Cardiac septum (tissue), 1 donor: ENCODE measurements at places on chromosomes 2 and 18. TPM values are rescaled to one million over a fixed set of nuclear protein-coding genes. Genes with fewer than 3 reads are reported as not detected.

- no peak for DNase-seq
These were observed 154.7 kb upstream of the RMP24 start for GRCh38 chr18:35817604-35818352.

GRCh38 chr2:53220969-53221368 is 546.6 kb upstream of the CHAC2 start:
- DNase-seq, result no peak

GRCh38 chr2:108934583-108935245 is 54.3 kb downstream of the EDAR start:
- DNase-seq, result no peak

- no peak for DNase-seq
These were observed 90.6 kb upstream of the MBOAT2 start for GRCh38 chr2:9094117-9094516.

The SOWAHC gene
- 2.4 TPM for total RNA-seq

The TRIM54 gene
- 218 TPM for total RNA-seq

The FOXD4L1 gene
- not detected for total RNA-seq

- no peak for DNase-seq
These were observed 170.1 kb downstream of the FHOD3 start for GRCh38 chr18:36467614-36468013.

DNA sequence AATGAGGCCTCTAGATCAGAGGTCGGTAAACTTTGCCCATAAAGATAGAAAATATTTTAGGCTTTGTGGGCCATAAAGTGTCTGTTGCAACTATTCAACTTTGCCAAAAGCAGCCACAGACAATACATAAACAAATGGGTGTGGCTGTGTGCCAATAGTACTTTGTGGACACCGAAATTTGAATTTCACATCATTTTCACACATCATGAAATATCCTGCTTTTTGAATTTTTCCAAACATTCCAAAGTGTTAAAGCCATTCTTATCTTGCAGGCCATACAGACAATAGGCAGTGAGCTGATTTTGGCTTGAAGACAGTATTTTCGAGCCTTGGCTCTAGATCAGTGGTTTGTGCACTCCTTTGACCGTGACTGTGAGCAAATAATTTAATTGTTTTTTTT is 51.1 kb upstream of the EPC2 start:
- no peak for DNase-seq

- DNase-seq, result no peak
These were observed 119.2 kb upstream of the CCDC195 start for GRCh38 chr2:224835405-224835804.

The LIMS4 gene
- total RNA-seq, result 4.5 TPM

GRCh38 chr2:42835577-42836371 is 43.4 kb upstream of the HAAO start:
- DNase-seq, result peak; percentile 73

GRCh38 chr2:222859786-222860612 is 837 bp upstream of the ACSL3 start:
- DNase-seq, result peak; percentile 77

The NYAP2 gene
- 0.05 TPM for total RNA-seq

The SPDYA gene
- 0.92 TPM for total RNA-seq

DNA sequence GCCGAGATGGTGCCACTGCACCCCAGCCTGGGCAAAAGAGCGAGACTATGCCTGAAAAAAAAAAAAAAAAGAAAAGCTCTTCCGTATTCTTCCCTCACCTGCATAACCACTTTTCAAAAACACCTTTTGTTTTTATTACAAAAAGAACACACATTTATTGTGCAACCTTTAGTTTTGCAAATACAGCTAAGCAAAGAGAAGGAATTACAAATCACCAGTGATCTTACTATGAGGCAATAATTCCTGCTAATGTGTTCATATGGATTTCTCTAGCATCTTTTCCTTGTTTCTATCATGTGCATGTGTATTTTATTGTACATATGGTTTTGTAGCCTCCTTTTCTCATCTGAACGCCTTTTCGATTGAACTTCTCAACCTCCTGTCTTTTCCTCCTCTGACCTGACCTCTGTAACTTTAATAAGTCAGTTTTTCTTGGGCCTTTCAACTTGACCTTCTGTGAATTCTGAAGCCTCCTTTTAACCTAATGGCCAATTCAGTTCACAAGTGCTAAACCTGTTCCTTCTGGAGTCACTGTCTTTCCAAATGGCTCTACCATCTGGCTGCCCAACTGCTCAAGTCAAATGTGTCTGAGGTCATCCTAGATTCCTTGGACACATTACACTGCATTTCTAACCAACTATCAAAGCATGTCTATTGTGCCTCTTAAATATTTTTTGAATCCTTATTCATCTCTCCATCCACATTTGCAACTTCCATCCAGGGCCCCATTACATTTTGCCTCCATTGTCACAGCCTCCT is 59.1 kb upstream of the DAPL1 start:
- no peak for DNase-seq

The ALPG gene
- total RNA-seq, result not detected

DNA sequence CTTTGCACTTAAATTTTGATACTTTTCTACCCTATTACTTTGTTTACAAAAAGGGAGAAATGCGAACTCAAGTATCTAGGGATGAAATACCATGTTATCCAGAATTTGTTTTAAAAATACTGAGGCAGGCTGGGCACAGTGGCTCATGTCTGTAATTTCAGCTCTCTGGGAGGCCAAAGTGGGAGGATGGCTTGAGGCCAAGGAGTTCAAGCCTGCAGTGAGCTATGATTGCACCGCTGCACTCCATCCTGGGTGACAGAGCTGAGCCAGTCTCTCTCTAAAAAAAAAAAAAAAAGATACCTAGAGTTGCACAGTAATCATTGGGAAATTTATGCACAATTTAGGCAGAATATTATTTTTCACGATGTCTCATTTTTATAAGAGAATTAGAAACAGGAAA is 12.4 kb upstream of the VAPA start:
- DNase-seq, result no peak

DNA sequence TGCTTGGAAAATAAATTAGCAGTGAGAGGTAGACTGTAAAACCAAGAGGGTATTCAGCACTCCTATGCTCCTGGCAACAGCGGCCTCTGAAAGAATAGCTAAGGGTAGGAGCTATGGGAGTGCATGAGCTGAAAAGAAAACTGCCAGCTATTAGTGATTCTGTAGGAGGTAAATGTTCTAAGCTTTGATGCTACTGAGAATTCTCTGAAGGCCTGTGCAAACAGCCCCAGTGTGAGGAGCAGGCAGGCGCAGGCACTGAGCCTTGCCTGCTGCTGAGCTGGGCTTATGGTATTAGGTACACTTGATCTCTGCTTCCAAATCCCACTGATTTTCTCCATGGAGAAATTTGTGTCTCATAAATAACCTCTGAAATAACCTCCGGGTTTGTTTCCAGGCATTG is 86.7 kb downstream of the NYAP2 start:
- DNase-seq, result no peak

DNA sequence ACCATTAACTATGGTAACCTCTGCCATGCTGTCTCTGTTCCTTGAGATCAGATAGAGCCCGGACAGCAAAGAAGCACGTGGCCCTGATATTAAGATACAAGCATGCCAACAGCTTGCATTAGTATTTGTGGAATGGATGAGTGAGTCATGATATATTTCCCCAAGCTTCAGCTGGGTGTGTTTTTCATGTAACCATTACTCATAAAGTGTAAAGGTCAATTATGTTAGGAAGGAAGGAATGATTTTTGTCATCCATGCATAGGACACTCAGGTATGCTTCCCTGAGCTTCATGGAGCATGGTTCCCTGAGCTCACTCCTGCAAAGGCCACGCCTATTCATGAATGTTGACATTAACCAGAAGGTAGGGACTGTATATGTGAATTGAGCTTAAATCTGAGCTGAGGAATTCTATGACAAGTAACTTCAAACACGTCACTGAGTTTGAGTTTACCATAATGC is 74.6 kb downstream of the ARL4C start:
- DNase-seq, result no peak

The SH3RF3 gene
- total RNA-seq, result 11.2 TPM

DNA sequence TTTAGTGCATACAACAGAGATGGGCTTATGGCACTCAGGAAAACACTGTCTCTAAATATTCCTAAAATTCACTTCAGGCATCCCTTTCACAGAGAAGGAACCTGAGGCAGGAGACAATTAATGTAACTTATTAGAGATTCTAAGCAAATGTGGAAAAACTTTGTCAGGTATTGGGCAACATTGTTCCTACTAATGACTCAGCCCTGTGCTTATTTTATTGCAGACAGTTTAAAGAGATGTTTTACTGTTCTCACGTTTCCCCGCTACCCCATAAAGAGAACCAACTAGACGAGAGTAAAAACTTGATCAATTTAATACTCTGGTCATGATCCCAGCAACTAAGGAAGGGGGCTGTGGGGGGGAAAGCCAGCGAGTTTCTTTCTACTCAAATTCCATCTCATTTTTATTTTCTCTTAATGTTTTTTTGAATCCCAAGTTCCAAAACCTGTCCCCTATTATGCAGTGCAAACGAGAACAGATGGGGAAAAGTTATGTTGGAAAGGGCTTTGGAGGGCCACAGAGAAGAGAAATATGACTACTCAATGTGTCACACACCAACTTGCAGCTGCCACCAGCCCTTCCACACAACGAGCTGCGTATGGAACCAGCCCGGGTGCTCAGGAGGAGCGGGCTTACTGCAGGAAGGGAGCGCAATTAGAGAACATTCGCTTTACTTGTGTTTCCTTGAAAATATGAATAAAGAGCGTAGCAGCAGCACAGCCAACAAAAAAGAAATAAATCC is 18.7 kb upstream of the ACVR1 start:
- no peak for DNase-seq

- DNase-seq, result no peak
These were observed 11.0 kb upstream of the CDC42EP3 start for GRCh38 chr2:37682473-37682872.

GRCh38 chr2:122340246-122340645 is 584.8 kb downstream of the TSN start:
- DNase-seq, result no peak

The ERBB4 gene
- total RNA-seq, result 13.8 TPM

DNA sequence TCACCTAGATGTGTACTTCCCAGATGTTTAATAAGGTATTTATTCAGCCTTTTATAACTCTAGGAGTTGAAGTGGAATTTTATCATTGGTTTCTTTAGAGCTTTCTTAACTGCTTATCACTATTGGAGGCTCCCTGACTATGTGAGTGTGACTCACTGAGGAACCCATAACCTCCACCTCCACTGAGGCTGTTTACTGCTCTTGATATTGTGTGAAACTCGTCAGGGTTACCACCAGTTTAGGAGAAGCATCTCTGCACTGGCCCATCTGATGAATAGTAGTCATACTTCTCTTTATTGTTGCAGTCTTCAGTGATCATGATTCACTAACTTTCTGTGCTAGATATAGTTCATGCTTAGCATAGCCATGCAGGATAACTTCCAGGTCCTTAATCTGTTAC is 79.6 kb upstream of the UBXN4 start:
- no peak for DNase-seq

The NOSTRIN gene
- total RNA-seq, result 8.9 TPM

- no peak for DNase-seq
These were observed 737.2 kb upstream of the HS6ST1 start for GRCh38 chr2:129055824-129056223.

GRCh38 chr2:232042911-232043574 is 81.5 kb downstream of the DIS3L2 start:
- DNase-seq, result no peak

DNA sequence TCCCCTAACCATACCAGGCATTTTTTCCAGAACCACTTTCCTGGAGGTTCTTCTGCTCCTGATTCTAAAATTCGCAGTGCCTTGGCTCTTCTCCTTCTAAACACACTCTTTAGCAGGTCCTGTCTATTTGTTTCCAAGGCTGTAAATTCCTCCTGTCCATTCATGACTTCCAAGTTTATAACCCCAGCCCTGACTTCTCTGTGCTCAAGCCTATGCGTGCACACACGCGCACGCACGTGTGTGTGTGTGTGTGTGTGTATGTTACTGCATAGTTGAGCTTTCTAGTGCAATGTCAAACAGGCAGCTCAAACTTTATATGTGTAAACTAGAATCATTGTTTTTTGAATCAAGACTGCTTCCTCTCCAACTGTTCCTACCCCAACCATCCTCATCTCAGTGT is 337.7 kb downstream of the LRRTM1 start:
- DNase-seq, result no peak

DNA sequence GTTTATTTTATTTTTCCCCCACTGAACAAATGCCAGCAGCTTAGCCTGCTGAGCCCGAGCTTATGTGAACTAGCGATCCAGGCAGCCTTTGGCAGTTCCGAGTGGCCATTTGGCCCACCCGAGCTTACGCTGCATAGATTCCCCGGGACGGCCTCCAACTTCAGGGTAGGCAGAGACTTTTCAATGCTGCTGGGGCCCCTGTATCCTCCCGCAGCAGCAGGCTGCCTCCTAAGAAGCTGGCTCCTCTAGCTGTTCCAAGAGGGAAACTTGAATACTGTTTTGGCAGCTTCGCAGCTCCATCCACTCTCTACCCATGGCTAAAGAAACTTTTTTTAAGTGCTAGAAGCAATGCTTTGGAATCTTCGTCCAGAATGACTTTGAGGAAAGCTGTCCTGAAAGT is 295.2 kb downstream of the SS18 start:
- no peak for DNase-seq

The PRSS56 gene
- total RNA-seq, result not detected

DNA sequence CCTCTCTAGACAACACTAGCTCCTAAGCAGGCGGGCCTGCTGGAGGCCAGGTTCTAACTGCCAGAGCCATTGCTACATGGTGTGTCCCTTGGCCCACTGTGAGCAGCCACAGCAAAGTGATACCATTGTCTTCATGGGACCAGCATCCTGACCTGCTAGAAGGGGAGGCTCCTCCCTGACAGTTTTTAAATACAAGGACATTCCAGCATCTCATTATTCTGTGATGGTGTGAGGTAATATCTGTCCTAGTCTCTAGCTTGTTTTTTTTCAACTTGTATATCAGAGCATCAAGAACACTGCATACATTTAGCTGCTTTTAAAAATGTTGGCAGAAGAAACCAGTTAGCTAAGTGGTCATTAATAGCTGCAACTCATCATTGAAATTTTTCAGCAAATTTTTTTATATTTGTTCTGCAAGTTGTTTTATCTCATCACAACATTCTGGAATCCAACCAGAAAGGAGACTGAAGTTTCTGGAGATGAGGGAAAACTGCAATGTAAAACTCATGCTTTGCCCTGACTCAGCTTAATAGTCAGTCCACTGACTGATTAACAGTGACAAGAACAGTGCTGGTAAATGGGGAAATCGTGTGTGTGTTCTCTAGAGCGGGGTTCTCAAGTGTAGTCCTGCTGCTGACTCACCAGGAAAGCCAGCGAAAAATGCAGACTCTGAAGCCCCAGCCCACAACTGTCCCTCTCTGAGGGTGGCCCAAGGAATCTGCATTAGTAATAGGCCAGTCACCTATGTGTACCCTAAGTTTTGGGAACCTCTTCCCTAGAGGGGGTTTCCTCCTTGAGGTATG is 17.8 kb downstream of the MAPRE3 start:
- no peak for DNase-seq

The TNFRSF11A gene
- 1.0 TPM for total RNA-seq
